ENCODE measurements at places on chromosomes 12 and 14. TPM values are rescaled to one million over a fixed set of nuclear protein-coding genes. Genes with fewer than 3 reads are reported as not detected.

SLCO1B1 gene
- total RNA-seq, result not detected

IRAK3 gene
- 3.0 TPM for total RNA-seq

TGM1 gene
- 69.1 TPM for total RNA-seq

TRHDE gene
- total RNA-seq, result not detected

KRAS gene
- 18.8 TPM for total RNA-seq

KLRC3 gene
- total RNA-seq, result not detected
